ENCODE measurements at places on chromosomes 2 and 18. TPM values are rescaled to one million over a fixed set of nuclear protein-coding genes. Genes with fewer than 3 reads are reported as not detected.

FER1L5 gene
- not detected for polyA plus RNA-seq

SRD5A2 gene
- not detected for polyA plus RNA-seq

GRCh38 chr18:32930695-32931301 is 158.0 kb upstream of the KLHL14 start:
- DNase-seq = peak; percentile 42

DNA sequence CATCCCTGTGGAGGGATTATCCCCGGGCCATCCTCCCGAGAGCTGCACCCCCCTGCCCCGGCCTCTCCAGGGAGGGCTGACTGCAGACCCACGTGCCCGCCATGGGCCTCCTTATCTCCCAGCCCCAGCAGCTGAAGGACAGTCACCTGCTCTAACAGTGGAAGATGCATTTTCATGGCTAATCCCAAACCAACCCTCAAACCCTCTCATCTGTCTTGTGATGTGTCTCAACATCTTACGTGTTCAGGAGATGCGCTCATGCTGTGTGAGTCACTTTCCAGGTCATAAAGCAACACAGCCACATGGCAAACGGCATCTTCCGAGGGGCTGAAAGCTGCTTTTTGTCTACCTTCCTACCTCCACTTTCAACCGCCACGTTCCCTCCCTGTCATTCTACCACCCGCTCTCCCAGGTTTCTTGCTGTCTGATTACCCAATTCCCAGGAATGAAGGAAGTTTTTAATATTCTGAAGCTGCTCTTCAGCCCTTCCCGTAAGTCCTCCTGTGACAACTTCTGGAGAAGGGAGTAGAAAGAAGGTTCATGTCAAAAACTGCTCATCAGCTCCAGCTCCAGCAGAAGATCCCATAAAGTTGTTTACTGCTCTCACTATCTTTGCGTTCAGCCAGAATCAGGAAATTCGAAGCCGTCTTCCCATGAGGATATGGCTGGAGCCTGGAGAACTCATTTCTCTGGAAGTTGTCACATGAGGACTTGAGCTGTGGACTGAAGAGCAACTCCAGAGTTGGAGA is 54.5 kb downstream of the MBP start:
- DNase-seq = no peak

Measured in brain (organoid and tissue), 16 donors.